CD4-positive, alpha-beta T cell treated with Interleukin-4 for 4 hours (primary cell): ENCODE measurements at places on chromosomes 12 and 14.

DNA sequence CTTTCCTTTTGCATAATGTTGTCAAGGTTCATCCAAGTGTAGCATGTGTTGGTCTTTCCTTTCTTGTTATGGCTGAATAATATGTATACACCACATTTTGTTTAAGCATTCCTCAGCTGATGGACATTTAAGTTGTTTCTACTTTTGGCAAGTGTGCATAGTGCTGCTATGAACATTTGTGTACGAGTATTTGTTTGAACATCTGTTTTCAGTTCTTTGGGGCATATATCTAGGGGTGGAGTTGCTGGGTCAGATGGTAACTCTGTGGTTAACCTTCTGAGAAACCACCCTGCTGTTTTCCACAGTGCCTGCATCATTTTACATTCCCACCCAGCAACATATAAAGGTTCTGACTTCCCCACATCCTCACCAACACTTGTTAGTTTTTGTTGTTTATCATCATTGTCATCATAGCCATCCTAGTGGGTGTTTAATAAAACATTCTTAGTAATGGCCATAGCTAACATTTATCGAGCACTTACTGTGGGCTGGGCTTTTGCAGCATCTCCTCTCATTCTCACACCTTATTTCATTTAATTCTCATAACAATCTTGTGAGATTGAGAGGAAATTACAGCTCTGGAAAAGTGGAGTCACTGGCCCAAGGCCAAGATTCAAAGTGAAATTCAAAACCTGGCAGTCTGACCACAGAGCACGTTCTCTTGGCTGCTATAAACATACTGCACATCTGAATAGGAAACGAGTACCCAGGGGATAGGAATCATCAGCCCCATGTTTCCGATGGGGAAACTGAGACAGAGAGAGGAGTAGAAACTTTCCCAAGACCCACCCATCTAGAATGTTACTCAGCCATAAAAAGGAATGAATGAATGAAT is 193.6 kb downstream of the KSR2 start:
- DNase-seq = no peak

GRCh38 chr12:61758661-61759060 is 501.5 kb upstream of the USP15 start:
- no peak for DNase-seq

DNA sequence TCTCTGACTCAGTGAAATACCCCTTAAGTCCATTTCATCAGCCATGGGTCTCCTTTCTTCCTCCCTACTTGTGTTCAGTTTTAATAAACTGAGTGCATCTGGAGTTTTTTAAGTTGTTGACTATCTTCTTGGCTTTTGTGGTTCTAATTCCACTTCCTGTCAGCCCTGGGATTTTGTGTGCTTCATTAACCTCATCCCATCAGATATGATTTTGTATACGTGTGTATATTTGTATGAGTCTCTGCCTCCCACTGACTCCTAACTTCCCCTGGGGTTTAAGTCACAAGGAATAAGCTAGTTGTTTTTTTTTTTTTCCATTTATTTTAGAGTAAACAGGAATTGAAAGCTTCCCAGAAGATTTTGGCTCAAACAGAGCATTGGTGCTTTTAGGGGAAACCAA is 62.7 kb downstream of the TTLL5 start:
- no peak for DNase-seq

GRCh38 chr12:79250186-79250585 is 385.6 kb downstream of the SYT1 start:
- DNase-seq = no peak

GRCh38 chr12:47079468-47079980 is at the start of the genes AMIGO2 and PCED1B:
AMIGO2 (minus strand) TSS chr12:47079959; CDS start chr12:47079002, 957 bp downstream.
PCED1B (plus strand) TSS chr12:47079621; CDS start chr12:47235064, 155,443 bp downstream.
- peak; percentile 69 for DNase-seq

GRCh38 chr12:3172124-3173007 is 95.2 kb downstream of the TSPAN9 start:
- no peak for DNase-seq

DNA sequence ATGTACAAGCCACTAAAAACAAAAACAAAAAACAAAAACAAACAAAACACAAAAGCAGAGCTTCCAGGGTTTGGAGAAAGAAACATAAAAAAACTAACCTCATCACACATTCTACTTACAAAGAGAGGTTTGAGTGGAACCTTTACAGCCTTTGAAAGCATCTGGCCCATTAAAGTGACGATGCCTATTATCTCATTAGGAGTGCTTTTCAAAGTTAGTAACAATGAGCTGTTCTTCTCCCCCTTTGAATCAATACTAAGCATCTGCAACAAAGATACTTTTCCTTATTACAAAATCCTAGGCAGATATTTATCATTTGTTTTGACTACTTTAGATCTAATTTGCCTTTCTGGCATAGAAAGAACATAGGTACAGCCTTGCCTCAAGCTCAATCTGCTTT is 217.3 kb downstream of the PPM1H start:
- DNase-seq = no peak

DNA sequence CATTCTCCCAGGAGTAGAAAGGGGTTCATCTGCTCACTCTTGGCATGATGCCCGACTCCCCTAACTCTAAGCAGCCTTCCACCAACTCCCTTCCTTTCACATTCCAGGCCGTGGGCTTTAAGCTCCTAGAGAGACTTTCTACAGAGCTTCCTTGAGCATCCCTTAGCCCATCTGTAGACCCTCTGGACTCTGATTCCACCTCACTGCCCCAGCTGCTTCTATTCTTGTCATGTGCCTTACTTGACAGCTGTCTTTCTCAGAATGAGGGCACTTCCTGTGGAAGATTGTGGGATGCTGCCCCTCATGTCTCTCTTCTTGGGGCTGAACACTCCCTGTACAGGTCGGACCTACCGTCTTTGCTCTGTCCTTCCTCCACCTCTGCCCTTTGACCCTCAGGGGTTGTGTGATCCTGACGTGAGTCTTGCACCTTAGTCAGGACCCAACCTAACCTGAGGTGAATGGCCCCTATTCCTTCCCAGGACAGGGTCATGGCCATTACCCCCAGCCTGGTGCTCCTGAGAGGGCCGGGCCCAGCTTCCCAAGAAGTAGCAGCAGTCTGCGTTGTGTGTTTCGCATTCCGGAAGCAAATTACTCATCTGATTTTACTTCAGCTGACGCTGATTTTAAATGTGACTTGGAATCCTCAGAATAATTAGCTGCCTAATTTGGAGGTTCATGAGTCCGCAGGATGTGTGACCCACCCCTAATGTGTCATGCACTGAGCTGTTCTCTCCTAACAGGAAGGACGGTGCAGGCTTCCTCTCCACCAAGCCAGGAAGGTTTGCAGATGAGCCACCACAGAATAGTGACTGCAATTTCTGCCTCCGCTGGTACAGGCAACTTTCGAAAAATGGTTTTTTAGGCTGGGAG is 2.7 kb upstream of the GALNT6 start:
- DNase-seq = peak; percentile 87

DNA sequence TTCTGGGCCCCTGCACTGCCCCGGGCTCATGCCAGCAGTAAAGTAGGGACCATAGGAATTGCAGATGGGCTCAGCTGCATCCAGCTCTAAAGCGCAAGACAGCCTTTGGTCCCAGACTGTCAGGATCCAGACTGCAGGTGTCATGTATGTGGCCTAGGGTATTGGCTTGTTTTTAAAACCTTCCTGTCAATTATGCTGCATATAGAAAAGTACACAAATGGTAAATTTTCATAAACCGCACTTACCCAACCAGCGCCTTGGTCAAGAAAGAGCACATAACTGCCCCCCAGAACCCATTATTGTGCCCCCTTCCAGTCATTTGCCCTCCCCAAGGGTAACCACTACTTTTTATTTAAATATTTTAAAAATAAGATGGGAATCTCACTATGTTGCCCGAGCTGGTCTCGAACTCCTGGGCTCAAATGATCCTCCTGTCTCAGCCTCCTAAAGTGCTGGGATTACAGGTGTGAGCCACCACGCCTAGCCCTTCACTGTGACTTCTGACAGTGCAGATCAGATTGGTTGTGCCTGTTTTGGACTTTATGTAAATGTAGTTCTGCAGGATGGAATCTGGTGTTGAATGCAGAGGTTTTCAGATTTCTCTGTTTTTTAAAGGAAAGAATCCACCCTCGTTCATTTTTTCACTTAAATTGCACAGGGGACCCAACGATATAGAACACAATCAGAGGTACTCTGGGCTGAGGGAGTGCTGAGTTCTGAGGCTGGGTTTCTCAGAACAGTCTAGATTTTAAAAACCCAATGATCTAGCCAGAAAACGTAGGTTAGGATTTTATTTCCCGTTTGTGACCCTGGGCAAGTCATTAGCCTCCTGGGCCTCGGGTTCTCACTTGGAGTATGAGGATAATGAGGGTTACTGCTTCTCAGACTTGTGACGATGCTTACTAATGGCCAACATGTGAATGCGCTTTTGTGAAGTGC is 6.7 kb downstream of the NR4A1 start:
- no peak for DNase-seq

DNA sequence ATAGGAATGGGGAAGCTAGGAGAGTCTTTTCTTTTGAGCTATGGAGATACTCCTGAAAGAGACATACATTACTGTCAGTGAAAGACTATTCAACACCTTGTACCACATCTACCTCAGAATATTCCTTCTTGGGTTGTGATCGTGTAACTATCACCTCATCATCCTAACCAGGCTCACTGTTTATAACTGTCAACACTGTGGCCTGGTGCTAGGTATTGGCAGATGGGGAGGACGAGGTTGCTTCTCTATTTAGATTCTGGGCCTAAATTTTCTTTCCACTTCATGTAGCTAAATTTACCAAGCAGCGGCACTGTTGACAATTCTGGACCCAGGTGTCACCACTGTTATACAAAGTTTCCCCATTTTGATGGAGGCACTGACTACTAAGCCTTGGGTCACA is 354.4 kb downstream of the NELL2 start:
- DNase-seq = no peak

DNA sequence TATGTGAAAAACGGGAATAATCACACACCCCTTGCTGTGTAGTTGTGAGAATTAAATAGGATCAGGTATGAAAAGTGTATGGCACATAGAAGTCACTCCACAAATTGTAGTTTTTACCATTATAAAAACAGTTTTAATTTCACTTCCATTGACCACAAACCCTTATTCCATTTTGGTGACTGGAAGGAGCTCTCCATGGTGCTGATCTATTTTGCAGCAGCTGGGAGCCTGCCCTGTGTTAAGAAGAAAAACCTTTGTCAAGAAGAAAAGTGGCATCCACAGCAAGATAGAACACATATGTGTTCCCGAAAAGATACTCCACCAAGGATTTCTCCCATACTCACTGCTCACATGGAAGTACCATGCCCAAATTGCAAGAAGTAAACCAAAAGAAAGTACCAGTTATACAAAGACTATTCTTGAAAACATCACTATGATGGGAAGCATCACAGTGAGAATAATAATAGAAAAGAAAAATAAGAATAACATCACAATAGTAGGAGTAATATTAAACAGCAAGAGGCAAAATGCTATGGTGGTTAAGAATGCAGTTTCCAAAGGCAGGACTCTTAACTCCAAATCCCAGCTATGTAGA is 58.7 kb downstream of the TUNAR start:
- no peak for DNase-seq

GRCh38 chr12:131586269-131586668 is 124.6 kb upstream of the SFSWAP start:
- DNase-seq = no peak

DNA sequence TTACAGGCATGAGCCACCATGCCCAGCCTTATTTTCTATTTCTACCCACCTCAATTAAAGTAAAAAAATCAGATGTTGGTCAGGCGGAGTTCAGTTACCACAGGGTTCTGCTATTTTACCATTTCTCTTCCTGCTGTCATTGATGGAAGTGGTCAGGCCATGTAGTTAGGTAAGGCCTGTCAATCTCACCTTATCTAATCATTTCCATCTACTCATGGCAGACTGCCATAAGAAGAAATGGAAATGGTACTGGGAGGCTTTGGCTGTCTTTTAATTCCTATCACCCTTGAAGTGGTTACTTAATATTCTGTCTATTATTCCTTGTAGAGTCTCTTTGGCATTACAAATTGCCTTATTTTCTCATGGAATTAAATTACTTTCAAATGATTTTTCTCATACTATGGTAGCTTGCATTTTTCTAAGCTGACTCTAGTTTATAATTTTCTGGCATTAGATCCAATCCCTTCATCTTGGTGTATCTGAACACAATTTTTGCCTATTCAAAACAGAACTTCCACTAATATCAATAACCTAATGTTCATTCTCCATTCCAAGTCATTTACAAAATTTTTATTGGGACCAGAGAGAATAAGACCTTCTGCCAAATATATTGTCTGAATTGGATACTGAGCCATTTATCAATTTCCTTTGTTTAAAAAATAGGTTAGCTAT is 198.7 kb downstream of the DACT1 start:
- DNase-seq = no peak

- no peak for DNase-seq
These were observed 380.8 kb upstream of the RGS6 start for GRCh38 chr14:71551291-71551950.

DNA sequence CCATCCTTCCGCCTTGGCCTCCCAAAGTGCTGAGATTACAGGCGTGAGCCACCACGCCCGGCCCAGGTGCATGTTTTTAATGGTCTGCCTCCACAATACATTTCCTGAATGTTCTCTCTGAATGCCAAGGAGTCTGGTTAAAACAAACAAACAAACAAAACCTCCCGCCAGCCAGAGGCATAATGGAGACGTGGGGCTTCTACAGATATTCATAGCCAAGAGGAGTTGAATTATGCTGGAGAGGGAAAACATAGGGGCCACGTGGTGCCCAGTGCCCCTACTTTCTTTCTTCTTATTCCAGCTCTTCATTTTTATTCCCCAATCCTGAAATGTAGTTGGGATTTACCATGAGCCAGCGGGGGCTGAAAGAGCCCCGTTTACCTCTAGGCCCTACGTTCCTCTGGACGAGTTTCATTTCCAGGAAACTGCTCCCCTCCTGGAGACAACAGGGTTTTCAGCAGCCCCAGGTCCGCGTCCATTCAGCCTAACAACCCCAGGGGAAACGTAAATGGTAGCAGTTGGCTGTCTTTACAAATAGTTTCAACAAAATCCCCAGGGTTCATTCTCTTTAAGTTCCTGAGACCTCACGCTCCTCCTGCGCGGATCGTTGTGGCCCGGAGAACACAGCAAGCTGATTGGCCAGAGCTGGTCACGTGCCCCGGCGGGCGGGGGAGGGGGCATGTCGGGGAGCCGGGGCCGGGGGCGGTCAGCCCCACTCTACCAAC is 108.5 kb upstream of the ESRRB start:
- no peak for DNase-seq

GRCh38 chr12:122102331-122102730 is 23.8 kb downstream of the MLXIP start:
- DNase-seq = no peak

DNA sequence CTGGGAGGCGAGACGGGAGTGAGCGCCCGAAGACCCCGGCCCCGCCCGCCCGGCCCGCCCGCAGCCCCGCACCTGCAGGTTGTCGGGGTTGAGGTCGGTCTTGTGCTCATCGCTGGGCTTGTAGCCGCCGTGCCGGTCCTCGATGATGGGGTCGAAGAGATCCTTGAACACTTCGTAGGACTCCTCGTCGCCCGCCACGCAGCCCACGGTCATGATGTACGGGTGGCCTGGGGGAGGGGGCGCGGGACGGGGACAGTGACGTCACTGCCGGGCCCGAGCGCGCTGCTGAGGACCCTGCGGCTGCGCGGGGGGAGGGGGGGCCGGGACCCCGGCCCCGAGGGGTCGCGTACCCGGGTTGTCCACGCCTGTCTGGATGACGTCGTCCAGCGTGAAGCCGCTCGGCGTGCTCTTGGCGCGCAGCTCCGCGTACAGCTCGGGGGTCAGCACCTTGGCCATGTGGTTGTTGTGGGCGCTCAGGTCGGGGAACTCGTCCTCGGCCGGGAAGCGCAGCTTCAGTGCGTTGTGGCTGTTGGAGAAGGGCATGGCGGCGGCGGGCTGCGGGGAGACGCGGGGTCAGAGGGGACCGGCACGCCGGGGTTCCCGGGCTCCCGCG is 573 bp downstream of the CKB start:
- no peak for DNase-seq

- DNase-seq = no peak
These were observed 28.7 kb upstream of the PLD4 start for GRCh38 chr14:104895786-104896661.

GRCh38 chr14:67955261-67955660 is 135.7 kb downstream of the RAD51B start:
- DNase-seq = no peak
